ENCODE measurements at places on chromosomes 7 and 10. TPM values are rescaled to one million over a fixed set of nuclear protein-coding genes. Genes with fewer than 3 reads are reported as not detected.

The LLCFC1 gene
- not detected for total RNA-seq

The BTBD16 gene
- not detected for total RNA-seq

The COL28A1 gene
- total RNA-seq, result 0.09 TPM

The TDRD1 gene
- 0.31 TPM for total RNA-seq

The MACC1 gene
- total RNA-seq, result not detected

The CCDC172 gene
- total RNA-seq, result not detected

The NPY4R gene
- total RNA-seq, result not detected

The ACBD7 gene
- total RNA-seq, result 2.4 TPM

The NAT16 gene
- not detected for total RNA-seq

The LUC7L2 gene
- total RNA-seq, result 143 TPM

The EGR2 gene
- total RNA-seq, result 54.5 TPM

The DTX2 gene
- 28.5 TPM for total RNA-seq

The CYP3A5 gene
- 0.41 TPM for total RNA-seq

The PWWP2B gene
- 4.3 TPM for total RNA-seq

The FAM237B gene
- not detected for total RNA-seq

The AKR1C8 gene
- not detected for total RNA-seq

The GTF2IRD1 gene
- total RNA-seq, result 6.4 TPM

The PIP gene
- not detected for total RNA-seq

The BMI1 gene
- 42.9 TPM for total RNA-seq

The EGFR gene
- not detected for total RNA-seq

The CALD1 gene
- 15.4 TPM for total RNA-seq

The SLC16A9 gene
- total RNA-seq, result 1.0 TPM

The SPOCK2 gene
- 170 TPM for total RNA-seq

The UCN3 gene
- total RNA-seq, result not detected

The HECW1 gene
- total RNA-seq, result not detected

The CCDC3 gene
- total RNA-seq, result 0.19 TPM

The EDRF1 gene
- 33.9 TPM for total RNA-seq

The FAM180A gene
- not detected for total RNA-seq

The ABCB4 gene
- total RNA-seq, result not detected

The ENO4 gene
- not detected for total RNA-seq

The DGKI gene
- 16.8 TPM for total RNA-seq

The OIT3 gene
- total RNA-seq, result not detected

The GNAI1 gene
- total RNA-seq, result 3.6 TPM

The H2BK1 gene
- 1.2 TPM for total RNA-seq

All from activated naive CD4-positive, alpha-beta T cell treated with anti-CD3 and anti-CD28 coated beads, Interleukin-2, amount 50 U/mL, for 72 hours (primary cell).